H4 (cell line): ENCODE measurements at places on chromosomes 13 and 19.

GRCh38 chr19:49976496-49976895, 15.5 kb upstream of the SIGLEC11 start:
- no peak for DNase-seq

DNA sequence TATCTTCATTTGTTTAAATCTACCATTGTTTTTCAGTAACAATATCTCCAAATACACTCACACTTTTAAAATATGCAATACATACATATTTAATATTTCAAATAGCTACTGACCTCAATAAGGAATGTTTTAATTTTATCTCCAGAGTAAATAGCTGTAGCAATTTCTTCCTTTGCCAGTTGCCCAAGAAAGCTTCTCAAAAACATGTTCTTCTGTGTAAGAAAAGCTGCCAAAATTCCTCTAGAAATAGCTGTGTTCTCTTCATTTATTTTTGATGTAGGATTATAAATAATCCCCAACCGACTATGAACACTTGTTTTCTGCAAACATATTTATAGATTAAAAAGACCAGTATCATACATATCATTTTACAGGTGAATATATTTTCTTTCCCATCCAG, 150.5 kb downstream of the UGGT2 start:
- DNase-seq, result no peak

- no peak for DNase-seq
Measured at GRCh38 chr13:23788459-23788858, 100.7 kb downstream of the MIPEP start.

- no peak for DNase-seq
Measured at GRCh38 chr19:58261600-58261967, 17.2 kb upstream of the ZNF8 start.

DNA sequence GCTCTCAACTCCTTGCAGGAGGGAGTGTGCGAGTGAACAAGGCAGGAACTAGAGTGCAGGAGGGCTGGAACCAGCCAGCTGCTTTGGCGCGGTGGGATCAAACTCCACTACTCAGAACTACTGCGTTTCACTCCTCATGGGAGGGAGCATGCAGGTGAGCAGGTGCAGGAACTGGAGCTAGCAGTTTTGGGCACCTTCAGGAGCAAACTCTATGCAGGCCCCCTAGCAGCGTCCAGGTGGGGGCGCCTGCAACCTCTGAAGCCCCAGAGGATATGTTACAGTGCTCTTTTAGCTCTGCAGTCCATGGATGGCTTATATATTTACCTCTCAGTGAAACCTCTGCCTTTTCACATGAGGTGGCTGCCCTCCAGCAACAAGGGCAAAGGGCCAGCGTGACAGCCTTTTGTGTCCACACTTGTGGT, 1303.4 kb downstream of the PCDH9 start:
- peak; percentile 8 for DNase-seq

DNA sequence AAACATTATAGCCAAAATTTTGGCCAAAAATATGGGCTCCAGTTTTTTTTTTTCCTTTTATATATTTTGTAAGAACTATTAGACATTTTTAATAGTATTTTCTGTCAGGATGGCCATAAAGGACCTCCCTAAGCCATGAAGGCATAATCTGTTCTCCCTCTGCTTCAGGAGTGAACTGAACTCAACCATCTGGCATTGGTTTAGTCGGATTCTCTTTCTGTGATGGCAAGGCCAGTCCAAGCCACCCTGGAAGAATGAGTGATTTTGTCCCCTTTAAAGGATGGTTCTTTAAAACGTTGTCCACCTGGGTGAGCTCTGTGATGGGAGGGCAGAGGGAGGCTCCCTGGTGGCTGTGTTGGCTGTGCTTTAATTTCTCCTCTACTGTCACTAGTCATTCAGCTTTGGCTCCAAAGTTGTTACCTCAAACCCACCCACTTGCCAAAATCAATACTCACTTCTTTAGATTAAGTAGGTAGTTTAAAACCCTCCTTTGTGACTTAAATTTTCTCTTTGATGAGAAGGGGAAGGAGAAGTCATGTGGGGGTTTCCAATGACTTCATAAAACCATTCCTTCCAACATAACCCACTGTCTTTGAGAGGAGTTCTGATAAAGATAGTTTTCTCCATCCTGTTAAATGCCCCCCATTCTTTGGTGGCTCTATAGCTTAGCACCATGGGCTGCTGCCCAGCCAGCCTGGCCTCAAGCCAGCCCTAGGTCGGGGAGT, 4.4 kb downstream of the TNFRSF19 start:
- no peak for DNase-seq

GRCh38 chr13:33197541-33197971, 88.0 kb downstream of the STARD13 start:
- no peak for DNase-seq

DNA sequence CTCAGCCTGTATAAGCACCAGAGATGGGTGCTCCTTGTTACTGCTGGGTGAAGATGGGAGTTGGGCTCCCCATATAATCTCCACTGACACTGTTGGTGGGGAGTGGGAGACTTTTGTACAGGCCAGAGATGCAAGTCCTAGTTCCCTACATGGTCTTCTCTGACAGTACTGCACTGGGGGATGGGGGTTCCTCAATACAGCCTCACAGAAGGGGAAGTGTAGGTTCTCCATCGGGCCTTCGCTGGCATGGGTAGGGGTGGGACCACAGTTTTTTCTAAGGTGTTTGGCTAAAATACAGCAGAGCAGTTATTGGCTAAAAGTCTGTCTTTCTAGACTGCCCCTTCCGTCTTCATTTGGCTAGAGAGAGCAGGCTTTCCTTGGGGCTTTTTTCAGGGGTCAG, 167.2 kb upstream of the SERP2 start:
- DNase-seq, result no peak

DNA sequence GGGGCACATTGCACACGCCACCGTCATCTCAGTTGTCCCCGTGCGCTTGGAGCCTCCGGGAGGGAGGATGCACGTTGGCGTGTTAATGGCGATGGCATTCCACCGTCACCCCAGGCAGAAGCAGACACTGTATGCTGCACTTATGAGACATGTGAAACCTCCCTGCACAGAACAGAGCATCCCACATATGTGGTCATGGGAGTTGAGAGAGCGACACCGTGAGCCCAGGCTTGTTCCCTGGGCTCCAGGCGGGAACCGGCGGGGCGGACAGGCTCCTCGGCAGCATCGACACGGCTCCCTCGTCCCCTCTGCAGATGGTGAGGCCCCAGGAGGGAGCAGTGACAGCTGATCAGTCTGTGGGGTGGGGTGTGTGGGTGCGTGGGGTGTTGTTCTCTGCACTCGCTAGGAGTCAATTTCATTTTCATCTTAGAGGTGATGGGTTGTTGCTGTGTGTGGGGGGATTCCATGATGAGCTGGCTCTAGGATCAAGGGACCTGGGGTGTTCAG, 40.4 kb downstream of the CRTC1 start:
- DNase-seq, result no peak

DNA sequence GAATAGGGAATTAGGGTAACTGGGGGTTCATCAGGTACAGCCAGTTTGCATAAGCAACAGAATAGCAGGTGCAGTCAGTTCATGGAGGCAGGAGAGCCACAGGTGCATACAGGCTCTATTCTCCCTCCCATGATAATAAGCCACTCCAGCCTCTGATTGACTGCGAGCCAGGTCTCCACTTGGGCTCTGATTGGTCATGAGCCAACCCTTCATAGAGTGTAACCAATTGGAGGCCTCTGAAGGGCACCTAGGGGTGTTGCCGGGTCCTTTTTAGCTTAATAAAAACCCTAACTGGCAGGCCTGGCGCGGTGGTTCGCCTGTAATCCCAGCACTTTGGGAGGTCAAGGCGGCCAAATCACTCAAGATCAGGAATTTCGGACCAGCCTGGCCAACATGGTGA, 8.7 kb upstream of the CKM start:
- DNase-seq, result no peak

DNA sequence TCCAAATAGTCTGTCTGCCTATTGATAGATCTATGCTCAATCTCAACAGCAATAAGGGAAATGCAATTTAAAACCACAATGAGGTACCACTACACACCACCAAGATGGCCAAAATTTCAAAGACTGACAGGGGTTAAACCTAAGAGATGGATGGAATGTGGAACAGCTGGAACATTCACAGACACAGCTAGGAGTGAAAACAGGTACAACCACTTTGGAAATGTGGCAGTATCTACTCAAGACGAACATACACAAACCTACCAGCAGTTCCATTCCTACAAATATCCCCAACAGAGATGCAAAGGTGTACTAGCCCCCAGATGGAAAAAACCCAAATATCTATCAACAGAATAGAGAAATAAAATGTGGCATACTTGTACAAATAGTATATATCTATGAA, 86.4 kb downstream of the TSC22D1 start:
- DNase-seq, result no peak

DNA sequence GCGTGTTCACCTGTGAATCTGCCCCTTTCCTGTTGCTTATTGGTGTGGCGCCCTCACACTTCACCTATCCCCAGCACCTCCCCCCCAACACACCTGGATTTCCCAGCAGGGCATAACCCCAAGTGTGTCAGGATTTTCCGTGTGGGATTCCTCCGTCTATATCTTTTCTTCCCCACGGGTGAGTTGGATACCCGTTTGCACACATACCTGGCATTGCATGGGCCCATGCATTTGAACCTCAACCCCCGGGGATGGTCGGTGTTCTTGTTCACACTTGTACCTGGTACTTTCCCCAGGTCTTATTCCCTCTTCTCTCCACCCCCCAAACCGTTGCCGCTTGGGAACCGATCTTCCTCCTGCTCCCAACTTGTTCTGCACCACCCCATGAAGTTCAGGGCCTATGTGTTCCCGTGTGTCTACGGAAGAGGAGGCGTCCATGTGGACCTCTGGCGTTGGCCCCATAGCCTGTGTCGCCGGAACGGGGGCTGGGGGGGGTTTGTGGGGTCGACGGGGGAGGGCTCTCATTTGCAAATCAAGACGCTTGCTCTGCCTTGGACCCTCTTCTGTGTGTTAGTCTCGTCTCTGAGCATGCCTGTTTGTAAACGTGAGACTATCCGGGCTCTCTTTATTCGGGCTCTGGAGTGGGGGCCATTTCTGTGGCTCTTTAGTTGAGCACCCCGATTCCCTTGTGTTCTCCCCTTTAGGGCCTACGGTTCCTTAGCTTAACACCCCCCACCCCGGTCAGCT, 1.7 kb downstream of the PRR12 start:
- DNase-seq, result no peak

- no peak for DNase-seq
Measured at GRCh38 chr19:55392820-55393761, 7.4 kb downstream of the RPL28 start.

DNA sequence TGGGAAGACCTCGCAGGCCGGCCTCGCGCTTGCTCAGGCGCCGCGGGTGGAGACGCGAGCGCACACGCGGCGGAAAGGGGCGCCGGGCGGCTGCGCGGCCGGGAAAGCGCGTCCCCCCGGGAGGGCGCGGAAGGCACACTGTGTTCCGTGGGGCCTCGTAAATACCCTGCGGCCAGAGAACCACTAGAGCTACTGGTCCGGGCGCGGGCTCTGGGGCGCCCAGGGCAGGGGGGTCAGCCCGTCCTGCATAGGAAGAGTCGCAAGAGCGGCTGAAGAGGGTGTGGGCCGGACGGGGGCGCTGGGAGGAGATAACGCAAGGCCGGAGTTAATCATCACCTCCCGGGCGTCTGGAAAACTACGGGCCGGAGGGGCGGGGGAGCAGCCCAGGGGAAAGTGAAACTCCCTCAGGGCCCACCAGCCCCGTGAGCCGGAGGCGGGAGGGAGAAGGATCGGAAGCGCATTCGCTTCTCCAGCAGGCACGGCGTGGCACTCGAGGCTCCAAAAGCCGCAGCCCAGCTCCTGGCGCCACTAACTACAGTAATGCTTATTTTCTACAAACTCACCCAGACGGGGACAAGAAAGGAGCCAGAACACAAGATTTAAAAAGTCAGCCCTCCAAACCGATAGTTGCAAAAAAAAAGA, 1.1 kb upstream of the WBP4 start:
- DNase-seq, result peak; percentile 64

- no peak for DNase-seq
Measured at GRCh38 chr13:114140131-114140905, 7.9 kb upstream of the RASA3 start.

DNA sequence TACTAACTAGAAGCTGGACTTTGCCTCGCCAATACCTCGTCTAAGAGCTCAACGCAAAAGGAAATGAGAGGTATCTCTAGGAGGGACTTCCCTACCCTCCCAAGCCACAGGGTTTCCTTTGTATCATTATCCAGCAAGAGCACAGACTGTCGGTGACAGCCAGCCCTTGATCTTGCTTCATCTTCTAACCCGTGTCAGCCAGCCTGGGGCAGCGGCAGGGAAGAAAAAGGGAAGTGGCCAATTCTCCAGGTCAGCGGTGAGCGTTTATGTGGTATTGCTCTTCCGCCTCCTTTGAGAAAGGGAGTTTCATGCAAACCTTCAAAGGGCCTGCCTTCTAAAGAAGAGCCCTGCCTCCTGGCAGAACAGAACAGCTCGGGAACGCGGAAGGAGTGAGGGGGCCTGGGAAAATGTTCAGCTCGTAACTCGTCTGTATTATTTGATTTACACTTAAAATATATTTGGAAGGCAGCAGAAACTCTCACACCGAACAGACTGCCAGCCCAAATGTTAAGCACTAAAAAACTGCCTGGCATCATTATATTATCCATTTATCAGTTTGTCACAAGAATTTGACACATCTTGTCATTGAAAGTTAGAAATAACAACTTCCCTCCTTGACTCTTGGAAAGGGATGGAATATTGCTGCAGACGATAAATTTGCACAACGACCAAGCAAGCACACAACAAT, 41.8 kb downstream of the EFNB2 start:
- DNase-seq, result no peak

GRCh38 chr13:35850569-35850968, 280.6 kb downstream of the DCLK1 start:
- DNase-seq, result no peak

DNA sequence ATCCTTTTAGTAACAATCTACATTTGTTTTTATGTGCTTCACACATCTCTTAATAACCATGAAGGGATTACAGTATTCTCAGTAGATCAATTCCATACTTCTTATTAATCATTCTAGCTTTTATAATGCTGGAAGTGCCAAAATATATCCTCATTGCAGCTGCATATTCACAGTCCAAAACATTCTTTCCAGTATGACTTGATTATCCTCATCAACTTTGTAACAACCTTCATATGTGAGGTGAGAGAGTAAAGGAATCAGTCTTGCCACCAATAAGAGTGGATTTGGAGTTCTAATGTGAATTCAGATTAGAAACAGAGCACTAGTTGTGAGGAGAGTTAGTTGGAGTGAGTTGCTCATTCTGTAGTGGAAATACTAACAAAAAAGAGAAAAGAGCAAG, 208.0 kb upstream of the SPRY2 start:
- DNase-seq, result no peak
